ENCODE measurements at places on chromosomes 16 and 17.

DNA sequence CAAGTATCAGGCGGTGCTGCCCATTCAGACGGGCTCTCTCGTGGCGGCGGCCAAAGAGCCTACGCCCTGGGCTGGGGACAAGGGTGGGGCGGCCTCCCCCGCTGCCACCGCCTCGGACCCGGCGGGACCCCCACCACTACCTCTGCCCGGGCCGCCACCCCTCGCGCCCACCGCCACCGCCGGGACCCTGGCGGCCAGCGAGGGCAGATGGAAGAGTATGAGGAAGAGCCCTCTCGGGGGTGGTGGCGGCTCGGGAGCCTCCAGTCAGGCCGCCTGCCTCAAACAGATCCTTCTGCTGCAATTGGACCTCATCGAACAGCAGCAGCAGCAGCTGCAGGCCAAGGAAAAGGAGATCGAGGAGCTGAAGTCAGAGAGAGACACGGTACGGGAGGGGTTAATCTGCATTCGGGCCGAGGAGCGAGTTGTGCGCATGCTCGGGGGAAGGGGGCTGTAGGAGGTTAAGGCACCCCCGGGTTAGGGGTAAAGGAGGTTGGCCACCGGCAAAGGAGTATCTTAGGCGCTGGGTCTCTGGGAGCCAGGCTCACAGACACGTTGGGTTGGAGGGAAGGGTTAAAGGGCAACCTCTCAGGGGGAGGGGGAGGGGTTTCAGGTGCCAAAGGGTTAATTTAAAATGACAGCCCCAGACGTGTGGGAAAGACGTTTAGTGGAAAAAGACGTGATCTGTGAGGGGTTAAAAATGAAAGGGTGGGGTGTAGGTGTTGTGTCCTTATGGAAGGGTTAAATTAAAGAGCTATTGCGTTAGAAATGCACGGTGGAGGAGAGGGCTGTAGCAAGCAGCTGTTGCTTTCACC, 1.4 kb downstream of the MSL1 start:
- peak; percentile 73 for DNase-seq

DNA sequence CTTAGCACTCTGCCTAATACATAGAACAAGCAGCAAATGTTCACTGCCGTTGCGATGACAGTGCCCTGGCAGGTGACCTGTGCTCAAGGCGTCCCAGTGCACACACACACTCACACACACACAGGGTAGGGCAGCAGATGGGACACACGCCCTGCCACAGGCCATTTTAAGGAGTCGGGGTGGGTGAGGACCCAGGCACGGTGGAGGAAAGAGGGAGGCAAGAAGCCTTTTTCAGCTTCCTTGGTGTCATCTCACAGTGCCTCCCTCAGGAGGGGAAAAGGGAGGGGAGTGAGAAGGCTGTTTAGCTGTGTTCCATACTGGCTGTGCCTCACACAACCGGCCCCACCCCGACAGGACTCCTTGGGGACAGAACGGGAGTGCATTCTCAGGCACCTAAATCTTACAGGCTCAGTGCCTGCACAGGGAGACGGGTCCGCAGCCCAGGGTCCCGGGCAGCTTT, 1.5 kb downstream of the PITPNM3 start:
- no peak for DNase-seq

- DNase-seq, result no peak
These were observed 753.9 kb upstream of the EEF2KMT start for GRCh38 chr16:5851393-5851982.

DNA sequence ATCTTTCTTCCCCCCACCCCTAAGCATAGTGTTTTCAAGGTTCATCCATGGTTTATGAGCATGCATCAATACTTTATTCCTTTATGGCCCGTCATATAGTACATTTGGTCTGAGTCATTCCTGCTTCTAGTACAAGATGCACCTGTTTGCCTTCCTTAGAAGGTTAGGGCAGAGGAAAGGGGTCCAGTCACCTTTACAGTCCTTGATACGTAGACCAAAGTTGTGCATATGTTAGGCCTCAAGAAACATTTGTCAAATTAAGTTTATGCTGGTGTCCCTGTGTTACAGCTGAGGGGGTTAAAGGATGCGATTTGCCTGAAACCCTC, 1.4 kb downstream of the CYB5D2 start:
- DNase-seq, result no peak

GRCh38 chr17:2396192-2396567, 4.7 kb downstream of the MNT start:
- DNase-seq, result no peak

- no peak for DNase-seq
These were observed 24.7 kb downstream of the WSB1 start for GRCh38 chr17:27318633-27319032.

DNA sequence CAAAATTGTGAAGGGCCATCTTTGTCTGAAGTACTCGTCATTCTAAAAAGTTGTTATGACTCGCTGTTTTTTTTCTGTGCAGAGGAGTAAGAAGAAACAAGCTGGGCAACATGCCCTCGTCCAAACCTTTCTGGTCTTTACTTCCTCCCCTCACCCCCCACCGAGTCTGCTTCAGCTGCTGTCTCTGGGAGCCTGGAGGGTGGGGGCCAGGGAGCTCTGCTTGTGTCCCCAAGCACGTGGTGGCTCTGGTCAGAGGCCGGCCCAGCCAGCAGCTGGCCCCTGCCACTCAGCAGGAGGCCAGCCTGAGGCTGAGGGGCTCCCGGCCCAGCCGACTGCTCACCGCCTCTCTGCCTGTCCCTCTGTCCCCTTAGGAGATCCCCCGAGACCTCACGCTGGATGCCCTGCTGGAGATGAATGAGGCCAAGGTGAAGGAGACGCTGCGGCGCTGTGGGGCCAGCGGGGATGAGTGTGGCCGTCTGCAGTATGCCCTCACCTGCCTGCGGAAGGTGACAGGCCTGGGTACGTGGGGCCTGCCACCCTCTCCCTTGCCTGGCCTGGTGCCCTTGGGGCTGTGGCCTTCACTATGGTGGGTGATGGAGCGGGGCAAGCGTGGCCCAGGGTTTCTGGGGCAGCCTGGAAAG, 53.7 kb upstream of the LGALS9 start:
- DNase-seq, result no peak

- peak; percentile 28 for DNase-seq
These were observed 1.0 kb downstream of the SRCIN1 start for GRCh38 chr17:38604479-38605403.

DNA sequence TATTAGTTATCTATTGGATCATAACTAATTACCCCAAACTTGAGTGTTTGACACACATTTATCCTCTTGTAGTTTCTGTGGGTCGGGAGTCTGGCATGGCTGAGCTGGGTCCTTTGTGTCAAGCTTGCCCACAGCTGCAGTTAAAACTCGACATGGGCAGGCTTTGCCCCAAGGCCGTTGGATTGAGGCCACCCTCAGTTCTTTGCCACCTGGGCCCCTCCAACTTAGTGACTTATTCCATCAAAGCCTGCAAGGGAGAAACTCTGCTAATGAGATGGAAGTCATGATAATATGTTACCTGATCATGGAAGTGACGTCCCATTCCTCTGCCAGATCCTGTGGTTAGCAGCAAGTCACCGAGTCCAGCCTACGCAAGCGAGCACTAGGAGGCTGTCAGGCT, 17.2 kb downstream of the TBCD start:
- DNase-seq, result no peak

DNA sequence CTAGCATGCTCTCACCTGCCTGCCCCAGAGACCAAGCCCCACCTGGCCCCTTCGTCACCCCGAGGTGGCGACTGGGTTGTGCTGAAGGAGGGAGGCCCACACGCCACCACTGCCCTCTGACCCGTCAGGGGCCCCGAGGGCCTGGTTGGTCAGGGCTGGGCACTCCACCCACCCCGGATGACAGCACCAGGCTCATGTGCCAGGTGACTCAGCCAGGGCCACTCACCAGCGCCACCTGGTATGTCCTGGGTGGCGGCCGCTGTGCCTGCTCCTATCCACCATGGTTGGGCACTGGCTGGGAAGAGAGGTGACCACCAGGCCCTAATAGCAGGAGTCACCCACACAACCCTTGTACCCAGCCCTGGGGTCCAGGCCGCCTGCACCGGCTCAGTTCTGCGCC, 68.9 kb downstream of the JPH3 start:
- DNase-seq, result no peak

- DNase-seq, result no peak
These were observed 11.5 kb downstream of the SLC46A1 start for GRCh38 chr17:28394337-28395116.

- no peak for DNase-seq
These were observed 3.5 kb upstream of the C17orf107 start for GRCh38 chr17:4895657-4896331.

DNA sequence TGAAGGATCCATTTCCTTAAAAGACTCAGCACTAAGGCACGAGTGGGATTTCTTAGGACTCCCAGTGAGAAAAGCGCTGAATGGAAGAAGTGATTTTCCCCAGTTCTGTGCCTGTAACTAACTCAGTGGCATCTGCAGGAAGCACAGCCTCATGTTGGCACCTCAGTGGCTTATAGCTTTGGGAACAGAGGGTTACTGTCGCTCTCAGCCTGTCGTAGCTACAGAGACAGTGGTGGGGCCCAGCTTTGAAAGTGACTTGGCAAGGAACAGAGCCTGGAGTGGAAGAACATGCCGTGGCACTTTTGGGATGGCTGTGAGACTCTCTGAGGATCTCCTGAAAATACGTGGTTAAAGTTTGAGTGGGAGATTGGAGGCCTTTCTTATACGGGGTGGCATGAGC, 242.4 kb upstream of the MYOCD start:
- DNase-seq, result no peak

DNA sequence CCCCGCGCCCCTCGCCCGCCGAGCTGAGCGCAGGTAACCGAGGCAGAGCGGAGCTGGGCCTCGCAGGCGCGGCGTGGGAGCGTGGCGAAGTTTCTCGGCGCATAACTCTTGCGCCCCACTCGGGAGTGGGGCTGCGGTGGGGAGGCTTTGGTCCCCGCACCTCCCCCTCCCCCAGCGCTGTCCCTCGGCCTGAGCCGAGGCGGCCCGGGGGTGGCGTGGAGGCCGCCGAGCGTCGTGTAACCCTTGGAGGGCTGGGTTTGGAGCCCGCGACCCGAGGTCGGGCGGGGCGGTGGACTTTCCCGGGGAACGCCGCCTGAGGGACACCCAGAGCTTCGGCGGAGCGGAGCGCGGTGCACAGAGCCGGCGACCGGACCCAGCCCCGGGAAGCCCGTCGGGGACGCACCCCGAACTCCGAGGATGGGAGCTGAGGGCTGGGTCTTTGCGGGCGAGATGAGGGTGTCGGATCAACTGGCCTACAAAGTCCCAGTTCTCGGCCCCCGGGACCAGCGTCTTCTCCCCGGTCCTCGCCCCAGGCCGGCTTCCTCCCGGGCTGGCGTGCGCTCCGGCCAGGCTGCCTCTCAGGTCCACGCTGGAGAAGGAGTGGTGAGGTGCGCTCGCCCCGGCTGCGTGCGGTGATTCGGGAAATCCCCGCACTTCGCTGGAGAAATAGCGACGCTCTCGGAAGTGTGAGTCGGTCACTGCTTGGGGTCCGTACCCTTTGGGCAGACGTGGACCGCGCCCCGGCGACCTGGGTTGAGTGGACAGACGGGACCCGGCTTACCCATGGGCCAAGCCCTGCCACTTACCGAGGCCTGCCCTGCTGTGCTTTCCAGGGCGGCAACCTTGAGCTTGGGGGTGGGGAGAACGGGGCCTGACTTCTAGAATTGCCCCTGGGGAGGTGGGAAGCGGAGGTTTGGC, 168.4 kb downstream of the RAB11FIP4 start:
- DNase-seq, result no peak

DNA sequence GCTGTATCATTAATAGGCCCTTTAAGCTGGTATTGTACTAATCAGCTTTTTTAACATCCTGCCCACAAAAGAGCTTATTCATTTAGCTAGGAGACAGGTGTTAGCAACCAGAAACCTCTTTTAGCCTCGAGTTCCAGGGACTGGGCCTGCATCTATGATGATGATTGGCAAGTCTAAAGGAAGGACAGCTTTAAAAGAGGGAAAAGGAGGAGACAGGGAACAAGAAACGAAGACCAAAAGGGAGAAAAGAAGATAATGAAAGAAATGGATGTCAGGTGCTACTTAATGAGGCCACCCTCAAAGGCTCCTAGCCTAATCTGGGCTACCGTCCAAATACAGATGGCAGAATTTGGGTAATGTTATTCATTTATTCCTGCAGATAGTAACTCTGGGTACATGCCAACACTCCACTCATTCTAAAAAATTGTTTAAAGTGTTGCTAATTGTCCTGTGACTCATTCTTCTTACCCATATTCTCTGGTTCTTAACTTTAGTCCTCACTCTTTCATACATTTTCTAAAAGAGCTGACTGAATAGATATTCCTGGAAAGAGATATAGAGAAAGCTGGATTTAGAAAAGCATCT, 18.7 kb upstream of the RFFL start:
- DNase-seq, result peak; percentile 33

DNA sequence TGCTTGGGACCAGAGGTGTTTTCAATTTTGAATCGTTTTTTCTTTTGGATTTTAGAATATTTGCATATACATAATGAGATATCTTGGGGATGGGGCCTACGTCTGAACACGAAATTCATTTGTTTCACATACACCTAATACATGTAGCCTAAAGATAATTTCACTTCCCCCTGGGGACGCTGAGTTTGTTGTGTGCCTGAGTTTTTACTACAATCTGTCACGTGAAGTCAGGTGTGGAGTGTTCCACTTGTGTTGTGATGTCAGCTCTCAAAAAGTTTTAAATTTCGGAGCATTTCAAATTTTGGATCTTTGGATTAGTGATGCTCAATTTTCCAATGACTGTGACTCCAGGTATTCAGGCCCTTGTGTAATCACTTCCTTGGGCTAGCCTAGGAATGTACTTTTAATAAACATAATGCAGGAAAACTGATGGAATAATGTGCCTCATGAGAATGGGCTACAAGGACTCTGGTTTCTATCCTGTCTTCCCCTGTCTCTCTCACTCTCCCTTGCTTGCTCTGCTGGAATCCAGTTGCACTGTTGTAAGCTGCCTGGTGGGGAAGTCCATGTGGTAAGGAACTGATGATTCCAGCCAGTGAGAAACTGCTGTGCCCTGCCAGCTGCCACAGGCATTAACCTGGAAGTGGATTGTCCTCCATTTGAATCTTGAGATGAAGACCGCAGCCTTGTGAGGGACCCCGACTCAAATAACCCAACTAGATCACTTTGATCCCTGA, 403.8 kb downstream of the SHISA9 start:
- DNase-seq, result peak; percentile 16

DNA sequence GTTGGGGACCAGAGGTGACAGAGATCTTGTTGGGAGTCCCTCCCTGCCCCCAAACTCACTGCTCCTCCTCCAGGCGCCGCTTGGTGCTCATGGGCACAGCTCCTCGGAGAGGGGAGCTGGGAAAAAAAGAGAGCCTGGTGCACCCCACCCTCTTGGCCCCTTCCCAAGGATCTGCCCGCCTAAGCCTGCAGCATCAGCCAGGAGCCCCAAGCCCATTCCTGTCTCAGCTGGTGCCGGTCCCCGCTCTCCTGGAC, 400 bp downstream of the HCFC1R1 start:
- no peak for DNase-seq

- peak; percentile 27 for DNase-seq
These were observed 666 bp downstream of the HGS start for GRCh38 chr17:81684442-81684911.

All from OCI-LY7 (cell line).